ENCODE measurements at places on chromosomes 13 and 19.

- no peak for DNase-seq
These were observed 67.2 kb upstream of the GPR183 start for GRCh38 chr13:99374169-99374991.

DNA sequence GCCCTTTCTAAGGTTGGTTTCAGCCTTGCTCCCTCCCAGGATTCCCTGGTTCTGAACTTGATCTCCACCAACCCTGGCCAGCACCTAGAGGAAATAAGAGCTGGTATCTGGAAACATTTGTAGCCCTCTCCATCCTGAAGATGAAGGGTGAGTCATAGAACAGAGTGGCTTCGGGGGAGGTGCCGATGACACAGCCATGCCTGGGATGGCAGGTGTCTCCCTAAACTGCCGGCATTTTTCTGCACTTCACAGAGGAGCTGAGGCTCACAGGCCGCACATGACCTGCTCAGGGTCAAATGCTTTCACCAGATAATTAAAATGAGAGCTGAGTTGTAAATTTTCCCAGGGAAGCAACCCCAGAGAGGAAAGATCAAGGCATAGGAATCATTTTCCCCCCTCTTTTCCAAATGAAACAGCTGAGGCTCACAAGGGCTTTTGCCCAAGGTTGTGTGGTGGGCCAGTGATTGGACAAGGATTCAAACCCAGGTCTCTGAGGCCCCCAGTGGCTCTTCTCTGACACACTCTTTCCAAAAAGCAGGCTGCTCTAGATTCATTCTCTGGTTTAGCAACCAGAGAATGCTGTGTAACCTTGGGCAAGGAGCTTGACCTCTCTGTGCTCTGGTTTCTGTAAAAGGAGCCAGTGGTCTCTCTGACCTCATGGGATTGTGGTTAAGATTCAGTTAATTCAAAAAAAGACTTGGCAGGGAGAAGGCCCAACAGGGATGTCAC is 1.2 kb upstream of the SLC25A42 start:
- no peak for DNase-seq

GRCh38 chr13:109787135-109787954 is 962 bp upstream of the IRS2 start:
- peak; percentile 53 for DNase-seq

GRCh38 chr19:31535691-31536460 is 186.6 kb upstream of the TSHZ3 start:
- DNase-seq: no peak

GRCh38 chr13:101473458-101473857 is 21.0 kb downstream of the ITGBL1 start:
- DNase-seq: no peak

DNA sequence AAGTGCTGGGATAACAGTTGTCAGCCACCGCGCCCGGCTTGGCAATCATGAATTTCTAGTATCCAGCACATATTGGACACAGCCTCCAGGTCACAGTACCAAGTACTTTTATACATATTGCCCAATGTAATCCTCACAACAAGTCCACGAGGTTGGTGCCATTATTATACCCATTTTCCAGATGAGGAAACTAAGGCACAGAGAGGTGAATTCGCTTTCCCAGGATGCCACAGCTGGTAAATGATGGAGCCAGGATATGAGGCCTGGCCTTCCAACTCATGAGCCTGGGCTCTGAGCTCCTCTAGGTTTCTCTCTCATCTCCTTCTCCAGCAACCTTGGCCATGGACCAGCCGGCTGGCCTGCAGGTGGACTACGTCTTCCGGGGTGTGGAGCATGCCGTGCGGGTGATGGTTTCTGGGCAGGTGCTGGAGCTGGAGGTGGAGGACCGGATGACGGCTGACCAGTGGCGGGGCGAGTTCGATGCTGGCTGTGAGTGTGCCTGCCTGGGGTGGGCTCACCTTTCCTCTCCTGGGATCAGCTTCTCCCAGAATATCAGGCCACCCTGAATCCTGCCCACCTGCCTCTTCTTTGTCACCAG is 7.5 kb downstream of the CCDC61 start:
- no peak for DNase-seq

DNA sequence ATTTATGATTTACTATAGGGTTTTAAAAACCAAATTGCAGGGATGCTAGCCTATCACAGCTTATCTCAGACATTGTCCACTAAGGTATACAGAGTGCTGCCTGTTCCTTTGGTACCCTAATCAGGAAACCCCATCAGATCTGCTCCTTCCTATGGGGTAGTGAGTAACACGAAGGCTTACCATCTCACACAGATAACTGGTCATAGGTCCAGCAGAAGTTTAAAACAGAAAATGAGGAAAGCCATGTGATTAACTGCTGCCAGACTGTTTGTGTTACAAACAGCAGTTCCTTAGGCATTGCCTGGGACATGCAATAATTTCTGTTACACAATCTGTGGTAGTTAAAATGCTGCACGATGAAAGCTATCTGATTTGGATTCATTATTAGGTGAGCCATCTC is 53.5 kb upstream of the ALOX5AP start:
- DNase-seq: no peak

DNA sequence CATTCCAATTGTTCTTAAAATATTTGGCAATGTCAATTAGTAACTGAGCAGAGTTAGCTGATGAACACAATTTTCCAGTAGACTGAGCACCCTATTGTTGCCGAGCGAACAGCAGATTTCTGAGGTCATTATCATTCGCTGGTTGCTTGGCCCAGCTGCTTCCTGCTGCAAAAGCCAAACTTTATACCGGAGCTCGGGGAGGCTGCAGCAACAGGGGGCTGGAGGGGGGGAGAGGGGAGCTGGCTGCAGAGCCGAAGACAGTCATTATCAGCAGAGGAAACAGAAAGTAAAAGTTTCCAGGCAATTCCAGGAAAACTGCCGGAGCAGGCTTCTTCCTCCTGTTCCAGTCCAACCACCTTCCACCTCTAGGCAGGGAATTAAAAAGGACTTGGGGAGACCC is 77.9 kb downstream of the ZNF536 start:
- no peak for DNase-seq

- no peak for DNase-seq
These were observed 226.2 kb upstream of the ARGLU1 start for GRCh38 chr13:106794117-106794516.

Measured in CD8-positive, alpha-beta memory T cell (primary cell).